Neuronal stem cell (in vitro differentiated cells): ENCODE measurements at places on chromosomes 6 and 20.
A peak's percentile ranks its signal among the peaks of the same experiment; 100 is the strongest.

GRCh38 chr6:31474871-31475286 is 23.1 kb upstream of the MICB start:
- DNase-seq, result no peak

DNA sequence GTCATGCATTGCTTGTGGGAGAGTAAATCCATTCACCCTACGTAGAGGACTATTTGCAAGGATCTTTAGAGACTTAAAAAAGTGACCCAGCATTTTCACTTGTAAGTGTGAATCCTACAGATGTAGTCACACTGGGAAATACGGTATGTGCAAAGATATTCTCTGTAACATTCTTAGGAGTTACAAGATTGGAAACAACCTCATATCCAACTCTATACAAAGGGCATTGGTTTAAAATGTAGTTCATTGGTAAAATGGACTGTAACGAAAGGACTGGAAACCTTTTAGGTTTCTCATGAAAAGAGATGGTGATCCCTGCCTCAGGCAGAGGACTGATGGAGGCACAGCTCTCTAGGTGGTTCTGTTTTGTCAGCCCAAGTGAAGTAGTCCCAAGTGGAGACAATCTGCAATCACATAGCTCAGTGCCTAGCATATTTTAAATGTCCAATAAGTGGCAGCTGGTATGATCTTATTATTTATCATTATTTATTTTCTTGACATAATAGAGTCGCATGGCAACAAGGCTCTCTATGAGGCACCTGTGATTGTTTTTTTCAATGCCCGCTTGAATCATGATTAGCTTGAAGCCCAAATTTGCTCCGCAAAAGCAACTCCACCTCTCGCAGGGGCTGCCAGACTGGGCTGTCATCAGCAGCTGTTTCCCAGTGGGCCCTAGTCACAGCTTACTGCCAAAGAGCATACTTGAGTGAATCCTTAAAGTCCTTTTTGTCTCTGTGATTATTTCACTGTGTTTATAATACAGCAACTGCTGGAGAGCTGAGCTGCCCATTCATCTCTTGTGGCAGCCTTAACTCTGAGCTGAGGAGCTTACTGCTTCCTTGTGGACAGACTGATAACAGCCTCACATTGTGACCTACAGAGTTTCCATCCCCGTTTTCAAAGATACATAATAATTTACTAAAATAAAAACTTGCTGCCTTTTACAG is 19.8 kb upstream of the ENPP1 start:
- DNase-seq, result no peak

GRCh38 chr6:12315292-12316081 is 25.3 kb downstream of the EDN1 start:
- no peak for DNase-seq

- DNase-seq, result peak; percentile 91
These were observed at the start of gene FLRT3 for GRCh38 chr20:14337400-14338171. Gene FLRT3, minus strand, starts transcription at chr20:14337612. Its CDS starts 10,106 bp downstream, at chr20:14327506.

DNA sequence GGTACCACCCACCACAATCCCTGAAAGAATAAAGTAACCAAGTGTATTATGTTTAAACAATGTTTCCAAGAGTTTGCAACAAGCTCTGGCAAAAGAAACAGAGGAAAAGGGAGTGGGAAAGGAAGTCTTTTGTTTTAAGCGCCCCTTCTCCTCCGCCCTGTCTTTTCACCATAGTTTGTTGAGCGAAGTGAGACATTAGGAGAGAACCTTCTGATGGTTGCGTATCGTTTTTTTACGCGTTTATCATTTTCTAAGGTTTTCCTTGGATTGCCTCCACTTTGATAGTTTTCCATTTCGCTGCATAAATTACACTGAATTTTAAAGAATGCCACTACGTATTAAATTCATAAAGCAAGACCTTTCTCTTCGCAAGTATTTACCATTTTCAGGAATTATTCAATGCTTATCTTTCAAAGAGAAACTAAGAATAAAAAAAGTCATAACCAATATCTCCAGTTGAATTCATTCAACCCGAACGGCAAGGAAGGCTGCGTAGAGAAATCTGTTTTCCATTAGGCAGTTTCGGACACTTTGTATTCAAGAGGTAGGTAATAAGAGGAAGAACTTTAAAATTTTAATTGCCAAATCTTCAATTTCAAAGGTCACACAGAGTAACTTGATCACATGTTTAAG is 920 bp upstream of the EPHA7 start:
- DNase-seq, result no peak

GRCh38 chr6:7270320-7271204 is 42.4 kb downstream of the SSR1 start:
- no peak for DNase-seq

- no peak for DNase-seq
These were observed 7.3 kb upstream of the KCNG1 start for GRCh38 chr20:51029963-51030920.

DNA sequence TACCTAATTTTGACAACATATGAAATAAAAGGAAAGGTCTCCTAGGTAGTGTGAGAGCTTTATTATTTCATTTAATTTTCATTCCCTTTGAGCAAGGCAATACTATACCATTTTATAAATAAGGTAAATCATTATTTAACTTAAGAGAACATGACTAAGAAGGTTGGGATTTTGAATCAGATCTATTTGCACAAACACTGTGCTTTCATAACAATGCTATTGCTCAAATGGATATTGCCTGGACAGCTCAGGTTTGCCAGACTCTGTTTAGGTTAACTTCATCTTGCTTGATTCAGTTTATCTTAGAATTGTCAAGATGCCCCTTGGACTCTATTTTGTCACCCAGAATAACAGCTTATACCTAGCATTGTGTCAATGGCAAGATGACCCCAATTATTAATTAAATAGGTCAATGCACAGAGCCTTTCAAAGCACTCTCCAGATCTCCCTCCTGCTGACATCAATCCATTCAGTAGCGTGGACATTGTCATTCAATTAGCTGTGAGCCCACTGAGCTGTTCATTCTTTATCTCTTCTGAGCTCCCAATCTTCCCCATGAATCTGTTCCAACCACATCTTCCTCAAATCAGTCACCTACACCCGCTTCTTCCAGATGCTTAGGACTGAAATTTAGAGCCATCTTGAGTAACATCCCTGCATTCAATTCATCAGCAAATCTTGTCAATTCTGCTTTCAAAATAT is 42.1 kb upstream of the TMEM30A start:
- DNase-seq, result peak; percentile 65

- no peak for DNase-seq
These were observed 101.4 kb downstream of the CDH4 start for GRCh38 chr20:61353261-61354000.

DNA sequence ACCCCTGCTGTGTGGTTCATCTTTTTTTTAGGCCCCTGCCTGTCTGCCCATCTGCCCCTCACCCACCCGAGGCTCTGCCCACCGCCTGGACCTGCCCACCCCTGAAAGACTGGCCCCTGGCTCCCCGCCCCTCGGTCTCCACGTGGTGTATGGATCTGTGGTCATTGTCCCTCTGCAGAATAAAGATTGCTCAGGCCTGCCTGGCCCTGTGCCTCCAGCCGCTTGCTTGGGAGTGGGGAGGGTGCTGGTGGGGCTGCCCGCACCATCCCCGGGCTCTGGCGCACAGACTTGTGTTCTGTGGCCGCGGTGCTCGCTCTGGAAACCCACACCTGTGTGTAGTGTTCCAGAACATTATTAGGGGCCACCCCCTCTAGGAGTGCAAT is 1.6 kb downstream of the MAP1LC3A start:
- no peak for DNase-seq

GRCh38 chr6:144170044-144170443 is 19.7 kb downstream of the STX11 start:
- no peak for DNase-seq

DNA sequence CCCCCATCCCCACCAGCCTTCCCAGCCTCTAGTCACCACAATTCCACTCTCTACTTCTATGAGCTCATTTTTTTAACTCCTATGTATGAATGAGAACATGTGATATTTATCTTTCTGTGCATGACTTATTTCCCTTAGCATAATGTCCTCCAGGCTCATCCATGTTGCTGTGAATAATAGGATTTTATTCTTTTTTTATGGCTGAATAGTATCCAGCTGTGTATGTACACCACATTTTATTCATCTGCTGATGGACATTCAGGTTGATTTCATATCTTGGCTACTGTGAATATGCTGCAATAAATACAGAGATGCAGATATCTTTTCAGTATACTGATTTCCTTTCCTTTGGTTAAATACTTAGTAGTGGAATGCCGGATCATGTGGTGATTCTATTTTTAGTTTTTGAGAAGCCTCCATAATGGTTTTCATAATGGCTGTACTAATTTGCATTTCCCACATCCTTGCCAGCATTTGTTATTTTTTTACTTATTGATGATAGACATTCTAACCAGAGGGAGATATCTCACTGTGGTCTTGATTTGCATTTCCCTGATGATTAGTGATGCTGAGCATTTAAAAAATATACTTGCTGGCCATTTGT is 194.9 kb downstream of the PACRG start:
- no peak for DNase-seq

DNA sequence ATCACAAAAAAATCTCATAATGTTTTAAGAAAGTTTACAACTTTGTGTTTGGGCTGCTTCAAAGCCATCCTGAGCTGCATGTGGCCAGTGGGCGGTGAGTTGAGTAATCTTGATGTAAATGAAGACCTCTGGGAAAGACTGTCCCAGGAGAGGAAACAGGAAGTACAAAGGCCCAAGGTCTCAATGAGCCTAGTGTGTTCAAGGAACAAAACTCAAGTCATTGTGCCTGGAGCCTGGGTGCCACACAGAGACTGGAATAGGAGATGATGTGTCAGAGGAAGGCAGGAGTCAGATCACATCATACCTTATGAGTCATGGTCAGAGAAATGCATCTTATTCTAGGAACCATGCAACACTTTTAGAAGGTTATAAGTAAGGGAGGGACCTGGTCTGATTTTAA is 51.5 kb downstream of the COL19A1 start:
- DNase-seq, result no peak

- peak; percentile 45 for DNase-seq
These were observed 67.1 kb upstream of the ADGRF4 start for GRCh38 chr6:47631269-47631772.

- DNase-seq, result no peak
These were observed 85.9 kb downstream of the THBS2 start for GRCh38 chr6:169167581-169168301.

DNA sequence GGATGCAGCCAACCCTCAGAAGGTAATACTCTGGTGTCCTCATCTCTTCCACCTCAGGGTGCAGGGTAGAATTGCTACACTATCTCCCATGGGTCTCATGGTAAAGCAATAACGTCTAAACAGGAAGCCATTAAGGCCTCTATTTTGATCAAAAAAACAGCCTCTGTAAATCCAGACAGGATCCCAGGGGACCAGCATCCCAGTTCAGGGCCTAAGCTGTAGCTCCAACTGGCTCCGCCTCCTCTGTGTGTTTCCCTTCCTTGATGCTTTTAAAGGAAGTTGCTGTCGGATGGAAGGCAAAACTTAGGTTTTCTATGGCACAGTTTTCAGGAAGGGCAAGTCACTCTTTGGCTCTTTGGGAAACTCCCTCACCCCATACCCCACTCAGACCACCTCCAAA is 222.0 kb downstream of the MAFB start:
- no peak for DNase-seq

- no peak for DNase-seq
These were observed 134.0 kb downstream of the QRSL1 start for GRCh38 chr6:106763361-106763760.

DNA sequence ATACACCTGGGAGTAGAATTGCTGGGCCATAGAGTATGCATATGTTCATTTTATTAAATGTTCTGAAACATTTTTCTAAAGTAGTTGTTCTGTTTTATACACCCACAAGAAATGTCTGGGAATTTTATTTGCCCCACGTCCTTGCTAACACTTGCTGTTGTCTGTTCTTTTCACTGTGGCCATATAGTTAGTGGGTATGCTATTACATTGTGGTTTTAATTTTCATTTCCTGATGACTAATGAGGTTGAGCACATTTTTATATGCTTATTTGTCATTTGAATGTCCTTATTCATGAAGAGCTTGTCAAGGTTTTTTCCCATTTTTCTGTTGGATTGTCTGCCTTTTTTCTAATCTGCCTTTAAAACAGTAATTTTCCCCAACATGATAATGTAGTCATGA is 41.5 kb upstream of the TGM3 start:
- DNase-seq, result no peak

- peak; percentile 92 for DNase-seq
These were observed 36.9 kb downstream of the HFE start for GRCh38 chr6:26123947-26124780.

DNA sequence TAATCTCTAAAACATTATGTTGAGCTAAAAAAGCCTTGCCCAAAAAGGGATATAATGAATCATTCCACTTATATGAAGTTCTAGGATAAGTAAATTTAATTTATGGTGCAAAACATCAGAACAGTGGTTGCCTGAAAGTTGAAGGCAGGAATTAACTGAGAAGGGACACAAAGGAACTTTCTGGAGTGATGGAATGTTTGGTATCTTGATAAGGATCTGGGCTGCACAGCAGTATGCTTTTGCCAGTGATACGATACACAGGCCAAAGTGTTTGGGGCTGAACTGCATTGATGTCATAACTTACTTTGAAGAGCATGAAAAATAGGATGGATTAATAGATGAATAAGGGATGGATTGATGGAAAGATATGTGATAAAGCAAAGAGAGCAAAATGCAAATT is 146.1 kb upstream of the LRFN2 start:
- no peak for DNase-seq

- no peak for DNase-seq
These were observed 106.7 kb downstream of the MAP3K5 start for GRCh38 chr6:136685540-136686108.

DNA sequence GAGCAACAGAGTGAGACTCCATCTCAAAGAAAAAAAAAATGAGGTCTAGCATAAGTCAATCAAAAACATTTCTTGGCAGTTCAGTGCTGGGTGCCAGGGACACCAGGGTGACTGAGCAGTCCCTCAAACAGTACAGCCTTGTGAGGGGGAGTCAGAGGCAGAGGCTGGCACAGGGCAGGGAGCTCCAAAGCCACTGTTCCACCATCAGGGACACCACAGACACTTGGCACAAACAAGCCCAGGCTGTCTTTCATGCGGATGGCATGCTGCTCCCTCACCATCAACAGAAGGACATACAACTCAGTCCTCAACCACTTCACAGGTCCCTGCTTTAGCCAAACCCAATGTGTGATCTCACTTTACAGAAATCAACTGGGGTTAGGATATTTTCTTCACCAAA is 36.0 kb upstream of the GRM4 start:
- no peak for DNase-seq

DNA sequence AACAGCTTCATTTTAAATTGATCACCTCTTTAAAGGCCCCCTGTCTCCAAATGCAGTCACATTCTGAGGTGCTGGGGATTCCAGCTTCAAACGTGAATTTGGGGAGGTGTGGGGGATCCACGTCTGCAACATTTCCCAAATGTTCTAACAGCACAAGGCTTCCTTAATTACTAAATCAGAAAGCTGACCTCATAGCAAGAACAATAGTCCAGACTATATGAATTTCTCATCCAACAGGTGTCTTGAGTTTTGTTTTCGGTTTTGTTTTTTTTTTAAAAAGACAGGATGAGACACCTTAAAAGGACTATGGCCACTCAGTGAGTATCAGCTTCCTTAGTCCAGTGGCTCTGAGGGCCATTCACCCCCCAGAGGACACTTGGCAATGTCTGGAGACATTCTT is 11.5 kb downstream of the ATP9A start:
- DNase-seq, result no peak
